Naive thymus-derived CD8-positive, alpha-beta T cell (primary cell): ENCODE measurements at places on chromosomes 7 and 10. TPM values are rescaled to one million over a fixed set of nuclear protein-coding genes. Genes with fewer than 3 reads are reported as not detected.

Gene SPDYE11
- total RNA-seq, result not detected

Gene DOCK4
- 0.88 TPM for total RNA-seq

Gene SEPTIN14
- not detected for total RNA-seq

DNA sequence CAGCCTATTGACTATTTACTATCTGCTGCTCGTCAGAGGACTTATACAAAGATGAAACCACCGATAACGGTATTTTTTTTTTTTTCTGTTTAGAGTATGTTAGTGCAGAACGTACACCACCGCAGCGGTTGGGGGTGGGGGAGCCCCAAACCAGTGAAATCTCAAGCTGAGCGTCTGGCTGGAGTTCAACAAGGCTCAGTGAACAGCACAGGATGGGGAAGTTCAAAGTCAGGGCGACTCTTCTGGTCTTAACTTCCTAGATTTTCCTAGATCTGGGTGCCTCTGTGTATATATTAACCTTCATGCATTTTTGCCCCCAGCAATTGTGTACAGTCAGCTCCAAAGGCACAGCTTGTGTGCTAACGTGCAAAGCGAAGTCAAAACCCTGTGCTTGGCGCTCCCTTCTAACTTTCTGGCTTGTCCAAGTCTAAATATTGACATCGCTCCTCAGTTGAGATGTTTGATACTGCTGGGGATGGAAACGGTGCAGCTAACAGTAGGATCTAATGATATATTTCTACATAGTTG, 1.1 kb downstream of the RHOBTB1 start:
- peak overlapping the region; percentile 24 for H3K4me3 ChIP-seq
- peaks cover 51% of the 10 kb centered on the region for H3K27me3 ChIP-seq
- DNase-seq, result no peak
- H3K4me1 ChIP-seq, result peaks cover 20% of the 10 kb centered on the region
- no peaks in the 10 kb centered on the region for H3K36me3 ChIP-seq

DNA sequence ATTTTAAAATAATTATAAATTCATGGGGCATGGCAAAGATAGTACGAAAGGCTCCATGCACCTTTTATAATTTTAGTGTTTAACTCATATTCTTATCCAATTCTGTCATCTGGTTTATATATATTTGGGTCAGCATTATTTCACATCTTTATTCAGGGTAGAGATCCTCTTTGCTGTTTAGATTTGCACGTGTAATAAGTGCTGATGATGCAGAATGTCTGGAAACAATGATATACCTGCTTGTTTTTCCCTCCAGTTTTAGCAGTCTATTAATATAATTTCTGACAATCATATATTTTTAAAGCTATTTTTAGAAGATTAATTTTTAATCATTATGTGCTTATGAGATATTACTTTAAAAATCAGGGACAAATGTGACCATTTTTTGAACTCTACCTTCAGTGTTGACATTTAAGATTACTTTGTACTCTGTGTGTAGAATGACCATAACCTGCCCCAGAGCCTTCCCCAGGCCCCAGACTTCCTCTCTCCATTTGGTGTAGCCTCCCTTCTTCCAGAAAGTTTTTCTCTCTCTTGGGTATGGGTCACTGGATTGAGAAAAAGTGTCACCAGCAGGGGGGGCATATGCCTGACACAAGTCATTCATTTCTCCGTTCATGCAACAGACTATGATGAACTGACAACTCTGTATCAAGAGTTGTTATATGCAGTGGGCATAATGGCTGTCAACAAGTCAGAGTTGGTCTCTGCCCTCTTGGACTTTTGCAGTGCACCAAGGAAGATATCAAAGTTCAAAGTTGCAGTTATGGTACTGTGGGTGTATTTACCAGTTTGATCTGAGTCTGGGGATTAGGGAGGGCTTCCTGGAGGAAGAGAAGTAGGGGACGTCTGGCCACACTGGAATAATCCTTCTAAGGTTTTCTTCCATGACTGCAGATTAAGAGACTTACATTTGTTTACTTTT, 192.6 kb upstream of the CCDC6 start:
- no peaks in the 10 kb centered on the region for H3K27me3 ChIP-seq
- peaks cover 16% of the 10 kb centered on the region for H3K36me3 ChIP-seq
- H3K27ac ChIP-seq, result no peak overlapping the region
- no peaks in the 10 kb centered on the region for H3K4me1 ChIP-seq

DNA sequence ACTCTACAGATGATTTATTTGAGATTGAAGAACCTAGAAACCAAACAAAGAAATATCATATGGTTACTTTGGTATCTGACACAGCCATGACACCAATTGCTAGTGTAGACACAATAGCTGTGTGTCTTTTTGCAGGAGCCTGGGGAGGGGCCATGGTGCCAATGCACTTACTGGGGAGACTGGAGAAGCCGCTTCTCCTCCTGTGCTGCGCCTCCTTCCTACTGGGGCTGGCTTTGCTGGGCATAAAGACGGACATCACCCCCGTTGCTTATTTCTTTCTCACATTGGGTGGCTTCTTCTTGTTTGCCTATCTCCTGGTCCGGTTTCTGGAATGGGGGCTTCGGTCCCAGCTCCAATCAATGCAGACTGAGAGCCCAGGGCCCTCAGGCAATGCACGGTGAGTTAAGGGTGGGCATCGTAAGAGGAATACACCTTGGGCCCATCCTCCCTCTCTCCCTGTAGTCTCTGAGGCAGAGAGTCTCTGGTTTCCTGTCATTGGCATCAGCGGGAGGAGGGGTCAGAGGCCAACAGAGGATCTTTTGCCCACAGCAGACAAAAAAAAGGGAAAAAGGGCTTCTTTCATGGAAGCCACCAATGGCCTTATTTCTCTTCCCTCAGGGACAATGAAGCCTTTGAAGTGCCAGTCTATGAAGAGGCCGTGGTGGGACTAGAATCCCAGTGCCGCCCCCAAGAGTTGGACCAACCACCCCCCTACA, 1.2 kb downstream of the TMEM139 start:
- no peaks in the 10 kb centered on the region for H3K36me3 ChIP-seq
- no peak overlapping the region for H3K27ac ChIP-seq
- no peak overlapping the region for H3K4me3 ChIP-seq
- DNase-seq, result no peak
- no peaks in the 10 kb centered on the region for H3K27me3 ChIP-seq

DNA sequence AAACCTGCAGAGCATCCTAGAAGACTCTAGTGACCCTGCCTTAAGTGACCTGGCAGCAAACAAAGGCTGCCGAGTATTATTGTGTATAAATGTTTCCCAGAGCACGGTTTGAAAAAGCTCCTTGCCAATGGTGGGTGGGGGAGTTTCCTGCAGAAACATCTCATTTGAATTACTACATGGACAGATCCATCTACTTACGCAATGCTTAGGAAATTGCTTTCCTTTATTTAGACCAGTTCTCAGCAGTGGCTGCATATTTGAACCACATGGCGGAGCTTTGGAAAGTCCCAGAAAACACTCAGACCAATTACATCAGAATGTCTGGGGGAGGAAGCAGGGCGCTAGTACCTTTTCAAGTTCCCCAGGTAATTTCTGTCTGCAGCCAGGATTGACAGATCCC, 560.9 kb downstream of the SDK1 start:
- no peak overlapping the region for H3K27ac ChIP-seq
- H3K4me3 ChIP-seq, result no peak overlapping the region
- no peaks in the 10 kb centered on the region for H3K36me3 ChIP-seq
- DNase-seq, result no peak
- H3K4me1 ChIP-seq, result no peaks in the 10 kb centered on the region

- H3K4me3 ChIP-seq, result no peak overlapping the region
- peaks cover 6% of the 10 kb centered on the region for H3K27me3 ChIP-seq
- no peaks in the 10 kb centered on the region for H3K4me1 ChIP-seq
- H3K36me3 ChIP-seq, result no peaks in the 10 kb centered on the region
- no peak overlapping the region for H3K27ac ChIP-seq
Measured at GRCh38 chr10:35743851-35744250, 101.8 kb upstream of the FZD8 start.

- no peaks in the 10 kb centered on the region for H3K27me3 ChIP-seq
- DNase-seq, result no peak
- peak overlapping the region; percentile 75 for H3K4me3 ChIP-seq
- H3K27ac ChIP-seq, result peak overlapping the region; percentile 87
- H3K4me1 ChIP-seq, result peaks cover 77% of the 10 kb centered on the region
- no peaks in the 10 kb centered on the region for H3K36me3 ChIP-seq
Measured at GRCh38 chr10:119285495-119286267, 78.3 kb downstream of the GRK5 start.

DNA sequence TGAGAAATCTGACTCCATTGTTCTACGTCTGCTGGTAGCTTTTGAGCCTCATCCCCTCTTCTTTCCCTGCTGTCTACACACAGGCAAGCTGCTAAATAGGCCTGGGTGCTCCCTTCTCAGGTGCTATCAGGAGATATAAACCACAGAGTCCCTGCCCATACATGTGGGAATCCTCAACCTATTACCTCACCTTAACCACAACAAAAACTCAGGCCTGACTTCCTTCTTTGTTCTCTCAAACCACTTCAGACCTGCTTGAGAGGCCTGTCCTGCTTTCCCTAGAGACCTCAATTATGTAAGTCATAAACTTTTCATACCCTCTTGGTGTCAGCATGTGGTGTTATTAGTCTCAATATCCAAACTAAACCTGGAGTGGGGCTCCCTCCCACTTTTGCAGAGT, 75.0 kb upstream of the MAGI2 start:
- H3K4me3 ChIP-seq, result no peak overlapping the region
- H3K36me3 ChIP-seq, result no peaks in the 10 kb centered on the region
- H3K27me3 ChIP-seq, result peaks cover 3% of the 10 kb centered on the region
- H3K4me1 ChIP-seq, result no peaks in the 10 kb centered on the region
- DNase-seq, result no peak

- H3K27ac ChIP-seq, result no peak overlapping the region
- no peak overlapping the region for H3K4me3 ChIP-seq
- no peak for DNase-seq
- peaks cover 5% of the 10 kb centered on the region for H3K27me3 ChIP-seq
- no peaks in the 10 kb centered on the region for H3K4me1 ChIP-seq
- H3K36me3 ChIP-seq, result peaks cover 13% of the 10 kb centered on the region
Measured at GRCh38 chr7:113268757-113269156, 150.4 kb upstream of the SMIM30 start.
